ENCODE measurements at places on chromosomes 4 and X. TPM values are rescaled to one million over a fixed set of nuclear protein-coding genes. Genes with fewer than 3 reads are reported as not detected.

The ASB12 gene
- not detected for total RNA-seq

The PRR32 gene
- not detected for total RNA-seq

The MAGEC2 gene
- total RNA-seq: not detected

The BMP3 gene
- 0.05 TPM for total RNA-seq

The ZGRF1 gene
- 3.9 TPM for total RNA-seq

The ABLIM2 gene
- total RNA-seq: 0.09 TPM

The ARMCX2 gene
- 131 TPM for total RNA-seq

The SLC34A2 gene
- total RNA-seq: not detected

The ARMCX4 gene
- 10.5 TPM for total RNA-seq

The ADH1A gene
- total RNA-seq: not detected

The OTC gene
- total RNA-seq: not detected

The GAGE12F gene
- total RNA-seq: not detected

The EXOC1L gene
- not detected for total RNA-seq

The GAGE12E gene
- not detected for total RNA-seq

The DDX53 gene
- not detected for total RNA-seq

The YIPF7 gene
- total RNA-seq: not detected

The USP53 gene
- 9.2 TPM for total RNA-seq

The NXF2B gene
- not detected for total RNA-seq

The BEX3 gene
- 243 TPM for total RNA-seq

The TSPAN6 gene
- total RNA-seq: 36.6 TPM

The CXCL11 gene
- total RNA-seq: not detected

The VCX2 gene
- not detected for total RNA-seq

The IL13RA2 gene
- total RNA-seq: 63.2 TPM

The EBP gene
- 35.6 TPM for total RNA-seq

The UXT gene
- 125 TPM for total RNA-seq

The HGFAC gene
- total RNA-seq: 0.05 TPM

Data from smooth muscle cell of the umbilical artery (primary cell).